ENCODE measurements at places on chromosomes 12 and 14.

DNA sequence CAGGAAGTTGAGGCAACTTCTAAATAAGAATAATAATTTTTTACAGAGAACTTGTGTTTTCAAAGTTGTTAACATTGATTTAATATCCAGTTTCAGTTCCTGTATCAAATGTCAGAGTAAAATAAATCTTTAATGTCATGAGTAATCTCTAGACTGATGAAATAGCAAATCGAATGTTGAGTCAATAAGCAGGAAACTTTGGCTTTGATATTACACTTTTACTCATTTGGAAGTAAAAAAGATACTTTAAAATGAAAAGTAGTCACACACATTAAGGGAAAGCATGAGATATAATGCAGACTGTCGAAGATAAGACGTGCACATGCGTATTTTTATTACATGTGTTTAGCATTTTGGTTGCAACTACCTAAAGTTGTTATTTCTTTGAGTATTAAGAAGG lies 78.2 kb upstream of the PTGDR start:
- no peak for DNase-seq

- no peak for DNase-seq
Observed at GRCh38 chr12:118187751-118188435, 52.0 kb downstream of the PEBP1 start.

- DNase-seq, result no peak
Observed at GRCh38 chr12:11729008-11729407, 79.5 kb downstream of the ETV6 start.

- DNase-seq, result no peak
Observed at GRCh38 chr12:6038160-6038559, 86.3 kb downstream of the VWF start.

GRCh38 chr12:26466726-26467125 lies 271.4 kb downstream of the SSPN start:
- no peak for DNase-seq

GRCh38 chr12:29782285-29782870 lies 1.4 kb downstream of the TMTC1 start:
- DNase-seq, result no peak

All from natural killer cell treated with Interleukin-12 subunit alpha and Interleukin-12 subunit beta and Interleukin-15 and Interleukin-18, amount 100 ng/mL, for 72 hours (primary cell).